Stimulated activated CD8-positive, alpha-beta memory T cell treated with anti-CD3 and anti-CD28 coated beads, Interleukin-4, amount 100 ng/mL, for 4 hours (primary cell): ENCODE measurements at places on chromosomes 3 and 15.

DNA sequence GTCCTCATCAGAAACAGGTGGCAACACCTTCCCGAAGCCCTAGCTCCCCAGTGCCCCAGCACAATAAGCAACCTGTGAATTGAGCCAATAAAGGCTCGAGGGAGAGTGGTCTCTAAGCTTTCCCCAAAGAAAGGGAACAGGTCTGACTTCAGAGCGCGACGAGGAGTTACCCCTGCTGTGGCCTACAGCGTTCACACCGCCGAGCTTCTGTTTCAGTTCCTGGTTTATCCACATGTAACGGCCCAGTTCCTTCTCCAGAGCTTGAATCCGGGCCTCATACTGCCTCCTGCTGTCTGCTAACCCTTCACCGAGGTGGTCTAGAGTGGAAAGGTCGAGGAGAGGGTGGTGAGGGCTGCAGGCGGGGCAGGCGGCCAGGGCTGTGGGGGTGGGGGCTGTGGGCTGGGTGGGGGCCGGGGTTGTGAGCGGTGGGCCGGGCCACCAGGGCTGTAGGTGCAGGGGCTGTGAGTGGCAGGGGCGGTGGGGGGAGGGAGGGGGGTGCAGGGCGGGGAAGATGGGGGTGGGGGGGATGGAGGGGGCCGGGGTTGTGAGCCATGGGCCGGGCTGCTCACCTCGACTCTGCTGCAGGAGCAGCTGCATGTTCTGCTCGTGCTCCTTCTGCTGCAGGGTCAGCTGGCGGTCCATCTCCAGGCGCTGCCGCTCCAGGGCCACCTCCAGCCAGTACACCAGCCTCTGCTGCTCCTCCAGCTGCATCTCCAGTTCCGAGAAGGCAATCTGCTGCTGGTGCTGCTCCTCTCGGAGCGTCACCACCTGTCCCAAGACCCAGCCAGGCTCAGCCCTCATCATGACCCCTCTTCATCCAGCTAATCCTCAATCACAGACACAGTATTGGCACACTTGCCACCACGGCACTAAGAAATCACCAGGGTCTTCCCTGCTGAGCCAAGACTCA is 26.2 kb downstream of the KIF7 start:
- DNase-seq, result no peak

DNA sequence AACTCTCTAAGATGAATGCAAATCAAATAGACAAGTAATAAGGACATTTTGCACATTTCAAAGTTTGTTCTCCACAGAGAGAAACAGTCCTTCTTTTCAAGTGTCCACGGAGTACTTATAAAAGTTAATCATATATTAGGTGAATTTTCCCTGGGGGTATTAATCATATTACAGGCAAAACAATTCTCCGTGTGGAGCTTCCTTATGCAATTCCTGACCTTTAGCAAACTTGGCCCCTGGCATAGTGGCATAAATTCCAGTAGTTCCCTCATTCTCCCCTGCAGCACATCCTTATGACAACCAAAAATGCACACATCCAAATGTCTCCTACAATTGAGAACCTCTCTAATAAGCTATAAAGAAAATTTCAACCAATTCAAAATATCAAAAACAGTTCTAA is 34.4 kb downstream of the FSIP1 start:
- no peak for DNase-seq

DNA sequence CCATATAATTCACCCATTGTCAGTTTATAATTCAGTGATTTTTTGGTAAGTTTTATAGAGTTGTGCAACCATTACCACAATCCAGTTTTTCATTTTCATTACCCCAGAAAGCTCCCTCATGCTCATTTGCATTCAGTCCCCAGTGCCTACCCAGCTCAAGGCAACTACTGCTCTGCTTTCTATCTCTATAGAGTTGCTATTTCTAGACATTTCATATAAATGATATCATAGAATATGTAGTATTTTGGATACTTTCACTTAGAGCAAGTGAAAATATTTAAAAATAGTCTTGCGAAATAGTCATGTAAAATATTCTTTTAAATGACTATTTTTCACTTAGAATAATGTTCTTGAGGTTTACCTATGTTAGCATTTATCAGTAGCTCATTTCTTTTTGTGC is 42.1 kb downstream of the ZNF654 start:
- no peak for DNase-seq

DNA sequence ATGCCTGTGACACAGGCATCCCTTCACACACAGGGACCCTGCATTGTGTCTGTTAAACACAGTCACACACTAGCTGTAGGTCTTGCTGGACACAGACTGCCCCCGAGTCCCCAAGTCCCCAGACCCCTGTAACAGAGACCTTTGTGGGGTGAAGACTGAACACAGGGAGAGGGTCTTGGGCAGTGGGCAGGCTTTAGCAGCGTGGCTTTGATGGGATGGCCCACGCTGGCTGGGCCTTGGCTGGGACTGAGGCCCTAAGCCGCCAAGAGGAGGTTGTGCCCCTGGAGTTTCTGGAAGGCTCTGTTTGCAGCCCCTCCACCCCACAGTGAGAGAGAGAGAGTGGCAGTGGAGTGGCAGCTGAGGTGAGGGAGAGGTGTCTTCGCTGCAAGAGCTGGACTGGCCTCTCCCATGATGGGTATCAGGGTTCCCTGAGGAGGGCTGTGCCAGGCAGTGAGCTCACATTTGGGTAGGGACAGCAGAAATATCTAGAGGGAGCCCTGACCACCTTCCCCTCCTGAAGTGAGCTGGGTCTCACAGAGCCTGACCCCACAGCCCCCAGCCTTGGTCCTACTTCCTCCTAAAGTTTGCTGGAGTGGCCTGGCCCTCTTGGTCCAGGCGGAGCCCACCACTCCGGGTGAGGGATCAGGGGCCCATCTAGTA is 635 bp upstream of the VILL start:
- no peak for DNase-seq

- no peak for DNase-seq
These were observed 770.2 kb upstream of the ALCAM start for GRCh38 chr3:104596551-104596950.

- DNase-seq, result no peak
These were observed 41.1 kb downstream of the SLCO3A1 start for GRCh38 chr15:91894606-91895005.

- DNase-seq, result no peak
These were observed 9.3 kb upstream of the NR2E3 start for GRCh38 chr15:71800835-71801745.

DNA sequence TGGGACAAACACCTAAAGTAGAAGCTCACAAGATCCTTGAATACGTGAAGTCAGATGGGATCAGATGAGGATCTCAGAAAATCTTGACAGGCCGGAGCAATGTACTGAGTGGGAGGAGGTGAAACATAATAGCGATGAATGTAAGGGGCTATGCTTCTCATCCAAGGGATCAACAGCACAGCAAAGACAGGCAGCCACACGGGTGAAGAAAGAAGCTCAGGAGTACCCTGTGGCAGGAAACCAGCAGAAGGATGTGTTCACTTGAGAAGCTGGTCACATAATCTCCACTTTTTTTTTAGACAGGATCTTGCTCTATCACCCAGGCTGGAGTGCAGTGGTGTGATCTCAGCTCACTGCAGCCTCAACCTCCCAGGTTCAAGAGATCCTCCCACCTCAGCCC is 92.4 kb downstream of the MEGF11 start:
- DNase-seq, result no peak

GRCh38 chr3:62159056-62159708 is 214.2 kb downstream of the FEZF2 start:
- DNase-seq, result no peak

GRCh38 chr3:184846496-184846895 is 34.5 kb downstream of the VPS8 start:
- DNase-seq, result no peak

DNA sequence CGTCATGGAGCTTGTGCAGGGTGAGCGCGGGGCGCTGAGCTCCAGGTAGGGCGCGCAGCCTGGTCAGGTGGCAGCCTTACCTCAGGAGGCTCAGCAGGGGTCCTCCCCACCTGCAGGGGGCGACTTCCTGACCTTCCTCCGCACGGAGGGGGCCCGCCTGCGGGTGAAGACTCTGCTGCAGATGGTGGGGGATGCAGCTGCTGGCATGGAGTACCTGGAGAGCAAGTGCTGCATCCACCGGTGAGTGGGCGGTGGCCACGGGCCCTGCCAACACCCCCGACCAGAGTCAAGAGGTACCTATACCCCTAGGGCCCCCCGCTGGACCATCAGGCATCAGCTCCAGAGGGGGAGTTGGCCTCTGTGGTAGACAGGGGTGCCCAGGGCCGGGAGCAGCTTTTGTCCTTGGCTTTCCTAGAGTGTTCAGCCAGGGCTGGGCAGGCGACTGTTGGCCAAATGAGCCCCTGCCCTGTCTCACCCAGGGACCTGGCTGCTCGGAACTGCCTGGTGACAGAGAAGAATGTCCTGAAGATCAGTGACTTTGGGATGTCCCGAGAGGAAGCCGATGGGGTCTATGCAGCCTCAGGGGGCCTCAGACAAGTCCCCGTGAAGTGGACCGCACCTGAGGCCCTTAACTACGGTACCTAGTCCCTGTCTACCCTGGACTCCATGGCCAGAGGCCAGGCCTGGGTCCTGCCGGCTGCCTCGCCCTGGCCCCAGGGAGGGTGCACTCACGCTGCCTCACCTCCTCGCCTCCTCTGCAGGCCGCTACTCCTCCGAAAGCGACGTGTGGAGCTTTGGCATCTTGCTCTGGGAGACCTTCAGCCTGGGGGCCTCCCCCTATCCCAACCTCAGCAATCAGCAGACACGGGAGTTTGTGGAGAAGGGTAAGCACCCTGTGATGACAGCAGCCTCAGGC is 9.1 kb downstream of the FES start:
- no peak for DNase-seq

- no peak for DNase-seq
These were observed 609.0 kb upstream of the CFAP20DC start for GRCh38 chr3:59658866-59659265.

GRCh38 chr15:36579792-36580431 is 486 bp downstream of the CDIN1 start:
- DNase-seq, result no peak

DNA sequence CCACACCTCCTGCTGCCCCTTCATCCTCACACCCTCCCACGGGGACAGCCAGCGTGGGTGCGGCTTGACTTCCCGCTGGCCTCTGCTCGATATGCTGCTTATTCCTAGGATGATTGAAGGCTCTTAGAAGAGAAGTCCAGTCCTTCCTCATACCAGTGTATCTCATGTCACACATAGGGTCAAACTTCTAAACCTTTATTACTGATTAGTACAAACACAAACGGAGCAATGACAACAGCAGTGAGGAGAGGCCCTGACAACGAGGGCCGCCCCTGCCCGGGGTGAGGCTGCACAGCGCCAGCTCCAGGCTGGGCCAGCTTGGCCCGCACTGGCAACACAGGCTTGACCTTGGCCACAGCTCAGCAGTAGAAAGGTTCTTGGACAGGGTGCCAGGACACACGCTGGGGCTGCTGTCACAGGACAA is 3.7 kb downstream of the CIB1 start:
- no peak for DNase-seq

DNA sequence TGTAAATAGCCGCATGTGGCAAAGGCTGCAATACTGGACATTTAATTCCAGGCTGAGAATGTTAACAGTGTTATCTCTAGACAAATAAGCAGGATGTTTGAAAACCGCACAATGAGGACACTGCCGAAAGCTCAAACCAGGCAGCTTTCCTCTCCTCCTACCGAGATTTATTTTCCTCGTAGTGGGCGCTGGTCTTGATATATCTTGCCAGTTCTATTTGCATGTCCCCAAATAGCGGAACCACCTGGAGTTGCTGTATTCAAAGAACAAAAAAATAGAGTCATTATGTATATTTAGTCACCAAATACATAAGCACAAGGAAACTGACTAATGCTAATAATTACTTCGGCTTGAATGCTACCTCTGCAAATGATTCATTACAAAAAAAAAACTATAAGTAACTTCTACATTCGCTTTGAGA is 46.5 kb downstream of the CYFIP1 start:
- DNase-seq, result no peak

DNA sequence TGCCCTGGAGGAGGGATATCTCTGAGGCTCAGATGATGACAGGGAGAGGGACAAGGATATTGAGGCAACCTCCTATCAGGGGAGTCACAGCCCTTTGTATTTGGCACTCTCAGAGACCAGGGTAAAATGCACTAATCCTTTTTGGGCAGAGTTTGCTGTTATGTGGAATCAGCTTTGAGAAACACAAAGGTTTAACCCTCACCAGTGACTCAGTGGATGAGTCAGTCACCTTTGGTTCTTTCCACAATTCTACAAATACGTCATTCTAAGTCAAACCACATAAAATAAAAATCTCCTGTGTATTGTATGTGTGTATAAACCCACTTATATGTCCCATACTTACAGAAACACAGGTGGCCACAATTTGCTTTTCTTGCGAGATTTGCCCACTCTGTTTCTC is 5.1 kb downstream of the LSAMP start:
- DNase-seq, result no peak

DNA sequence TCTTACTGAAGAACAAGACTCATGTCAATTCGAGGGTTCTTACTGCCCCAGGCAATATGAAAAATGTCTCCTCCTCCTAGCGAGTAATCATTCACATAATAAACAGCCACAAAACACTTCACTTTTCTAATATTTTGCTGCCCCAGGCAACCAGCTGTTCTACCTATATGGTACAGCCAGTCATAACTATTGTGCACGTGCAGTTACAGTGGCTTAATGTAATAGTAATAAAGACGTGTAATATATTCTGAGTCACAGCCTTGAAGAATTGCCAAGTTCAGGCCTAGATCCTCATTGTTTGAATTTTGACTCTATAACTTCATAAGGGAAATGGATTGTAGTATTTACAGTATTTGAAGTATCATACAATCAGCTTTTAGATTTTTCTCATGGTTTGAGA is 1250.0 kb upstream of the GBE1 start:
- no peak for DNase-seq

GRCh38 chr3:105539897-105540296 is 173.2 kb downstream of the ALCAM start:
- no peak for DNase-seq

GRCh38 chr3:127824151-127824825 is 2.0 kb upstream of the MGLL start:
- no peak for DNase-seq

GRCh38 chr15:41492597-41493204 is 973 bp upstream of the ITPKA start:
- no peak for DNase-seq

- no peak for DNase-seq
These were observed 24.6 kb downstream of the TRA2B start for GRCh38 chr3:185912929-185913901.

GRCh38 chr15:65938604-65939003 is 69.3 kb downstream of the RAB11A start:
- DNase-seq, result no peak

DNA sequence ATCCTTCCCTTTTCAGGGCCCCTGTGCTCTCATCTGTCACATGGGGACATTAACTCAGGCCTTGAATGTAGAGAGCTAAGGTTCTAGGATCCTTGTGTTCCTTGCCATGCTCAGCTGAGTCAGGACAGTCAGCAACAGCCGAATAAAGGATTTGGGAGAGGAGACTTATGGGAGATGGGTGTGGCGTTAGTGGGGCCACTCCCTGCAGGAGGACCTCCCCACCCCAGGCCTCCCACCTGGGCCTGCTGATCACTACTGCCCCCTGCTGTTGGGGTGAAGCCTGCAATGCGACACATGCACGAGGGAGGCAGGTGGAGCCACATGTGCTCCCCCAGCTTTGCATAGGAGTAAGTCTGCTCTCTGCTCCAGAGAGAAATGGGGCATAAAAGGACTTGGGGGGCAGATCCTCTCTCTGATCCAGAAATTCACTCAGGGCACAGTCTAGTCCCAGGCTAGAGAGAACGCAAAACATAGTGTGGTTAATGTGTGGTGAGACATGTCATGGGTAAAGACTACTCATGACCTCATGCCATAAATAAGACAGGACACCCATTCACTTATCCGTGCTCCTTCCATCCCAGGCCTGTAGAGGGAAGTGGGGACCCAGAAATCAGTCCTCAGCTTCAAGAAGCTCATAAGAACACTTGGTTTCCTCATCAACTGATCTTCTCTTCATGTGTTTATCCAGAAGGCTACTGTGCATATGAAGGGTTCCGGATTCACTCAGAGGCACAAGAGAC is 19.4 kb downstream of the RBP1 start:
- no peak for DNase-seq
